ENCODE measurements at places on chromosomes 11 and 22. TPM values are rescaled to one million over a fixed set of nuclear protein-coding genes. Genes with fewer than 3 reads are reported as not detected.

- DNase-seq, result no peak
Observed at GRCh38 chr11:126968915-126969314, 31.7 kb downstream of the KIRREL3 start.

DNA sequence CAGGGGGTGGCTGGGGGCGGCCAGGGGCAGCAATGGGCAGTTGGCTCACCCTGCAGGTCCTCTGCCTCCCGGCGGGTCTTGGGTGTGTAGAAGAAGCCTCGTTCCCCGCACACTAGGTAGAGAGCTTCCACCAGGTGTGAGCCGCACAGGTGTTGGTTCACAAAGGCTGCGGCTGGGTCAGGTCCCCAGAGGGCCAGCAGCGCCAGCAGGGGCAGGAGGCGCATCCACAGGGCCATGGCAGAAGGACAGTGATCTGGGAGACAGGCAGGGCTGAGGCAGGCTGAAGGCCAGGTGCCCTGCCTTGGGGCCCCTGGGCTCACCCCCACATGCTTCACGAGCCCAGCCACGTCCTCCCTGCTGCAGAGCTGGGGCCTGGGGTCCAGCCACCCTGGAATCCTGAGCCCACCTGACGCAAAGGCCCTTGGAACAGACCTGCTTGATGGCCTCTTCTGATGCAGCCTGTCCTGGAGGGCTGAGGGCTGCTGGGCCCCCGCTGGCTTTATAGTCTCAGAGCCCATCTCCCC lies at the start of gene INS:
TSS of gene INS (minus strand) at position 474 of the 524 bp plus-strand sequence. CDS start at position 236, 238 bp downstream.
- no peak for DNase-seq

DNA sequence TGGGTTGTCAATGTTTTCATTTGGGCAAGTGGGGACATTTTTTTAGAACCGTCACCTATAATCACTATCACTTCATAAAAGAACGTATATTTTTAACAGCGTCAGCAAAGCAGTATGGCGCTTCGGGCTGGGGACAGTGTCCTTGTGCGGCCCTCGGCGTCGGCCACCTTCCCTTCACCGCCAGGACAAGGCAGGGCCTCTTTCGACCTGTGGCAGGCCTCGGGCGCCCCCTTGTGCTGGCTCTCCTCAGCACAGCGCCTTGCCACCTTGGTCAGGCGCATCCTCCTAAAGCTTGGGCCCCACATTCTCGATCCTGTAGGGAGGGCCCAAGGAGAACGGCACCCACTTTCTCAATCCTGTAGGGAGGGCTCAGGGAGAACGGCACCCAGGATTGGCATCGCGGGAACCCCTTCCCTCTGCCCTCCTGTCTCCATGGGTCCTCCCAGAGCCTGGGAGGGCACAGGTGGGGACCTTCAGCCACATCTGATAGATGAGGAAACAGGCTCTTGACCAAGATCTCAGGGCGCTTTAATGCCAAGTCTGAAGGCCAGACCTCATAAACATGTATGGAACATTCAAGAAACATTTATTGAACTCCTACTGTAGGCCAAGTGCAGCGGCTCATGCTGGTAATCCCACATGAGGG lies 11.5 kb upstream of the FADD start:
- DNase-seq, result peak; percentile 94

DNA sequence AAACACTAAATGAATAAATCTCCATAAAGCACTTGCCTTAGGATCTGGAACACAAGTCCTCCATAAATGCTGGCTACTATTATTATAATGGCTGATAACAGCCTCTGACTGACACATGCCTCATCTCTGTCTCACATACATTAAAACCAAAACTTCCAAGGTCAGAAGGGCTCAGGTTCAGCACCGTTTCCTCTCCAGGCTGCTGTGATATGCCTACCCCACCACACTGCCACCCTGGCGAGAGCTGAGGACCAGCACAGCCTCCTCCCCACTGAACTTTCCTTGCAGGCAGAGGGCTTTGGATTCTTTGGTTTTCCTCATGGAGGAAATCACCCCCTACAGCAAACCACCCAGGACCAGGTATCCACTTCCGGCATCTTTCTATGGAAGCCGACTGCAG lies 112.8 kb downstream of the ABTB2 start:
- no peak for DNase-seq

The PIK3IP1 gene
- total RNA-seq, result 40.1 TPM

- no peak for DNase-seq
Observed at GRCh38 chr22:47631571-47632102, 869.2 kb downstream of the TBC1D22A start.

The SHISAL1 gene
- total RNA-seq, result 52.5 TPM

DNA sequence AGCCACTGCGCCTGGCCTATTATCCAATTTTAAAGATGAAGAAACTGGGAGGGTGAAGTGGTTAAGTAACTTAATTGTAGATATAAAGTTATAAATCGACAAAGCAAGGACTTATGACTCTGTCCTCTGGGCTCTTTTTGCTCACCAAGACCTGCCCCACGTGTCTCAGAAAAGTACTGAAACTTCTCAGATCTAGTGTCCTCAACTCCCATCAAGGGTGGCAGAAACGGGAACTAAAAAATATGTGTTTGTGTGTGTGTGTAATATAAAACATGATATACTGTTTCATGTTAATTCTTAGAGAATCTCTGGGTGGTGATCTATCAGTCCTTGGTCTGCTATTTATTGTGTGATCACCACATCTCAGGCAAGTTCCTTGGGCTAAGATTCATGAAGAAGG lies 104.9 kb downstream of the GAB2 start:
- DNase-seq, result peak; percentile 58

The MRGPRX3 gene
- not detected for total RNA-seq

- peak; percentile 38 for DNase-seq
Observed at GRCh38 chr11:3154001-3154599, 11.0 kb downstream of the OSBPL5 start.

GRCh38 chr11:57868491-57868890 lies 106.9 kb downstream of the CTNND1 start:
- no peak for DNase-seq

Data from osteoblast (primary cell).